Stomach (tissue), 19 donors: ENCODE measurements at places on chromosomes 11 and 22.

GRCh38 chr11:77959434-77959833, 35.0 kb downstream of the INTS4 start:
- no peak for DNase-seq

DNA sequence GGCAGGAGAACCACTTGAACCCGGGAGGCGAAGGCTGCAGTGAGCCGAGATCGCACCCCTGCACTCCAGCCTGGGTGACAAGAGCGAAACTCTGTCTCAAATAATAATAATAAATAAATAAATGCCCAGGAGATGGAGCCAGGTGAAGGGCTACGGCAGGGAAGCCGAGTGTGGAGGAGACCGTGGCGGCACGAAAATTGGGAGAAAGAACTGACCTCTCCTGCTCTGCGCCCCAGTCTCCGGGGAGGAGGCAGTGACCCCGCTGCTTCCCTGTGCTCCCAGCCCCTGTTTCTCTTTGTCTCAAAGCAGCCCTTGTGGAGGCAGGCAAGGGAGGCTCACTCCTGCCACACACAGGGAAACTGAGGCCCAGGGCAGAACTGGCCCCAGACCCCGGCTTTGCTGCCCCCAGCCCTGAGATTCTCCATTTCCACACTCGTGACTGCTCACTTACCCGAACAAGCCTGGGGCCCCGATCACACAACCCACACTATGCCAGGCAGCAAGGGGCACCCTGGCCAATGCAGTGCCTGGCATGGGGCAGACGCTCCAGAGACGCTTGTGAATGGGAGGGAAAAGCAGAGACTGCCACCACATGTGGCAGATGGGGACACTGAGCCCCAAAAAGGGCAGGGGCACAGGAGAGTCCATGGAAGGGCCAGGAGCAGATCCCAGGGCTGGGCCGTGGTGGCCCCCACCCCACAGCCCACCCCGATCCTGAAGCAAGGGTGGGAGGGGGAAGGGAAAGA, 80.4 kb upstream of the PRR5 start:
- DNase-seq: no peak

DNA sequence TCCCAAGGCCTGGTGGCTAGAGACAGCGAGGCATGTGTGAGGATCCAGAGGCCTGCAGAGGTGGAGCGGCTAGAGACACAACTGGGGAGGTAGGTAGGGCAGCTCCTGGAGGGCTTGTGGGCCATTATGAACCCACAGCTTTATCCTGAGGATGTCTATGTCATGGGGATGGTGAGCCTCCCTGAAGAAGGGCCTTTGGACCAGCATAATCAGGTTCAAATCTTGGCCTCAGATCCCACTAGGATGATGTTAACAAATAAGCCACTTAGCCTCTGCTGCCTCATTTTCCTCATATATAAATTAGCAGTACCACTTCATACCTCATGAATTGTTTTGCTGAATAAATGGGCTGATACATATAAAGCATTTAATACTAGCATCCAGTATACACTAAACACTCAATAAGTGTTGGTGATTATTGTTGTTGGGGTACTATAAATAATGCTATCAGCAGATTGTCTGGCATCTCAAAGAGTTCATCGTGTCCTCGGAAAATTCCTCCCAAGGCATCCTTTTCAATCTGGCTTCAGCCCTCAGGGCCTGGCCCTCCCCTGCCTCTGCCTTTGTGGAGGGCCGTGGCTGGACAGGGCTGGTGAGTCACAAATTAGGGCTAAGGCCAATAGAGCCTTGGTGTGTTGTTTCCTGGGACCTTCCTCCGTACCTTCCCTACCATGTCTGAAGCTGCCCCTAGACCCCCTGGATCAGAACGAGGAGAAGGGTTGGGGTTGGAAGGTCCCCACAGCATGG, 30.9 kb upstream of the LRRC32 start:
- DNase-seq: no peak

- DNase-seq: no peak
Observed at GRCh38 chr11:70468256-70469195, 70.2 kb downstream of the CTTN start.

GRCh38 chr11:131758726-131759125, 388.3 kb downstream of the NTM start:
- no peak for DNase-seq

- no peak for DNase-seq
Observed at GRCh38 chr11:15318814-15319213, 204.1 kb downstream of the INSC start.

GRCh38 chr11:45751430-45751829, 53.5 kb upstream of the SLC35C1 start:
- DNase-seq: no peak

DNA sequence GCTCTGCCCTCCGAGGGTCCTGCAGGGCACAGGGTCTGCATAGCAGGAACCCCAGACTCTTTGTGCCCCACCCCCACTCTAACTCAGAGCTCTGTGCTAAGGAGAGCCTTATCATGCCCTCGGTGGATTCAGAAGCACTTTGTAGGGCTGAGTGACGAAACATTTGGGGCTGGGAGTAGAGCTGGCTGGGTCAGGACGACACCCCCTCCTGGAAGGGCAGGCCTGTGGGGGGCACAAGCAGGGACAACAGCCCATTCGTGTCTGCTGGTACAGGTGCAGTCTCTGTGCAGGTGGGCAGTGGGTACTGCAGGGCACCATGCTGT, 8.9 kb downstream of the APOBEC3A start:
- no peak for DNase-seq

DNA sequence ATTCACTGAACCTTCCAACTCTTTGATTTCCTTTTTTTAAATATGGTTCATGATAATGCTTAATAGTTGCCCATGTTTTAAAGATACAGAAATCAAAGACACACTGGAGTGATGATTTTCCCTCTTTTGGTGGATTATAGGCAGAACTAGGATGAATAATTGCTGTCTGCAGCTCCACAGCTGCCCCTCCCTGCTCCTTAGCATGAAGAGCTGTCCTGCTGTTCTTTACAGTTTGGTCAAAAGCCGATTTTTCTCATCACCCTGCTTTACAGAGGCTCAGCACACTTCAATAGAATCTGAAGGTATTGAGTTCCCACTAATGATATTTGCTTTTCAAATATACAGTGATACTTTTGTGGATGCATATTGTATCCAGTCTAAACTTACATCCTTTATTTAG, 202.6 kb downstream of the AASDHPPT start:
- no peak for DNase-seq

- DNase-seq: no peak
Observed at GRCh38 chr11:1226986-1227550, 4.2 kb downstream of the MUC5B start.

DNA sequence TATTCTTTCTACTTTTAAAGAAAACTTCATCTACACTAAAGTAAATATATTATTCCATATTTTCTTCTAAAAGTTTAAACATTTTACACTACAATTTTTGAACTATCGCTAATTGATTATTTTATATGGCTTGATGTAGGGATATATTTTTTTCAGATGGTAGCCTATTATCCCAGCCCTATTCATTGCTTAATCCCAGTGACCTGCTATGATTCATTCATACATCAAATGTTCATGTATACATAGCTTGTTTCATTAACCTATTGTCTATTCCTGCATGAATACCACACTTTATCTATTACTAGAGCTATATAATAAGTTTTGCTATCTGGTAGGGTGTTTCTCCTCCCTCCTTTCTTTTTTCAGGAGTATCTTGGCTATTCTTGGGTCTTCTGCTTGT, 5.0 kb upstream of the ROBO4 start:
- DNase-seq: no peak

DNA sequence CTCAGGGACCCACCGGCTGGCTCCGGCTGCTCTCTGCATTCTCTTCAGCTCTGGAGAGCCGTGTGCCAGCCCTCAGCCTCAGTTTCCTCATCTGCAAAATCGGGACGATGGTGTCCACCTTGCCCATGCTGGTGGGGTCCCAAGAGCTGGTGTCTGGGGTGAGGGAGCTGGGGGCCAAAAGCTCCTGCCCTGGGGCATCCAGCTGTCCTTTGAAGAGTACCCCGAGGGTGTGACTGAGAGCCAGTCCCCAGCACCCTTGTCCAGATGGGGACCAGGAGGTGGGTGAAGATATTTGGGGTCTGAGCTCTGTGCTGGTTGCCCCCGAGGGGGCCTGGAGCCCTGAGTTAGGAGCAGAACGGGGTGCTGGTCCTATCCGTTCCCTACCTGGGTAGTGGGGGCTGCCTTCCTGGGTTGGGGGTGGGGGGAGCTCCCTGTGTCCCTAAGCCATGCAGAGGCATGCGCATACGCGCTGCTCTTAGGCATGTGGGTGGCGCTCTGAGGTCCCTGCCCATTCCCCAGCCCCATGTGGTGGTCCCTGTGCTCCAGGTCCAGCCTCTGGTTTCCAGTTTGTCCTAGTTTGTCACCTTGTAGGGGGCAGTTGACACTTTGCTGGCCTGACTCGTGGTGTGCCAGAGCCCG, 4.9 kb downstream of the LRP5 start:
- no peak for DNase-seq

DNA sequence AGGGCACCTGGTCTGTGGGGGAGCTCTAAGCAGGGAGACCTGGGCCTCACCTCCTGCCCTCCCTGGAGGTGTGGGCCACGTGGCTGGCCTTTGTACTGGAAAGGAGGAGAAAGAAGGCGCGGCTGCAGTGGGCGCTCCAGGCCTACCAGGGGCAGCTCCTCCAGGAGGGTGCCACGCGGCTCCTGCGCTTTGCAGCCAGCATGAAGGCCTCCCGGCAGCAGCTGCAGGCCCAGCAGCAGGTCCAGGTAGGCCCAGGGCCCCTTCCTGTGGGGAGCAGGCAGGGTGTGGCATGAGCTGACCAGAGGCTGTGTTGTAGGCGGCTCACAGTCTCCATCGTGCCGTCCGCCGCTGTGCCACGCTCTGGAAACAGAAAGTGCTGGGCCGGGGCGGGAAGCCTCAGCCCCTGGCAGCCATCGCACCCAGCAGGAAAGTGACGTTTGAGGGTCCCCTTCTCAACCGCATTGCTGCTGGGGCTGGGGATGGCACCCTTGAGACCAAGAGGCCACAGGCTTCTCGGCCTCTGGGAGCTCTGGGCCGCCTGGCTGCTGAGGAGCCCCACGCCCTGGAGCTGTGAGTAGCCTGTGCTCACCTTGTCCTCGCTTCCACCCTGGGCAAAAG, 48.6 kb downstream of the PISD start:
- no peak for DNase-seq

DNA sequence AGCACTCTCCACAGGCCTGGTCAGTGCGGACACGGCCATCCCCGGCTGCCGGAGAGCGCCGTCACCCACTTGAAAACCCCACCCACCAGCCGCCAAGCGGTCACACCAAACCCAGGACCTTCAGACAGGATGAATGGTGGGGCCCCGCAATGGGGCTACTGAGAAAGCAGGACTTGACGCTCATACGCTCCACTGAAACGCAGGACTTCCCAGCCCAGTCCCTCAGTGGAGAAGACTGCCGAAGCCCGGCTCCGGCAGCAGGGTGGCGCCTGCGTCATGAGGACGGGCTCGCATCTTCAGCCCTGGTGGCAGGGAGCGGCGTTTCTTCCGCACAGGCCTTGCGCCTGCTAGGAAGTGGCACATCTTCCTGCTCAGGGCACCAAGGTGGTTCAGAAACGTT, 15.3 kb upstream of the PHLDA2 start:
- no peak for DNase-seq

- no peak for DNase-seq
Observed at GRCh38 chr22:38739300-38740055, 16.3 kb downstream of the SUN2 start.

GRCh38 chr11:75453916-75454655, 21.1 kb upstream of the KLHL35 start:
- DNase-seq: no peak

DNA sequence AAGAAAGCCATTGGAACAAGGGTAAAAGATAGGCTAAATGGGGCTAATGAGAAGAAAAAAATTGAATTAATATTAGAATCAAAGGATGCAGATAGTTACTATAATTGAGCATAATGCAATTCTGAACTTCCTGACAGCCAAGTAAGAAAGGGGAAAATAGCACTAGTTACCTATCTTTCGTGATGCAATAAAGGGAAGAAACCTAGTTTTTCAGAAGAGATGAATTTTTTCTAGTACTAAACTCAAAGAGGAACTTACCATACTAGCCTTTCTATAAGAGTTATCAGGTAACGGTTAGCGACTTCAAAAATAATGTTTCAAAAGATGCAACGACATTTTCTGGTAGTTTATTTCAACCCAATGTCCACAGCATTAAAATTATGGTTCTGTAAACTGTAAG, 8.8 kb upstream of the WT1 start:
- no peak for DNase-seq

DNA sequence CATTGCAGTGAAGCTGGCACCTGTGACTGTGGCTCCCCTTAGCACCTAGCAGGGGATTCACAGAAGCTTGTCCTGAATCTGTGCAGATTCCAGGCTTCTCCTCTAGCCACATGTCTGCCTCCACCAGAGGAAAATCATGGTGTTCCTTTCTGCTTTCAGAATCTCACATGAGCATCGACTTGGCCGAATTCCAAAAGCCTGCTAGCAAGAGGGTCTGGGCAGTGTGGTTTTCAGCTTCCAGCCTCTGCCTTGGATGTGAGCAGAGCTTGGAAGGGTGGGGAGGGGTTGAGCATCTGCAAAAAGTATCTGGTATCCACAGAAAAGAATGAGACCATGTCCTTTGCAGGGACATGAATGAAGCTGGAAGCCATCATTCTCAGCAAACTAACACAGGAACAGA, 911.1 kb downstream of the TBC1D22A start:
- DNase-seq: no peak

- no peak for DNase-seq
Observed at GRCh38 chr11:128158860-128159259, 428.5 kb downstream of the ETS1 start.

- DNase-seq: no peak
Observed at GRCh38 chr22:31871480-31871879, 72.9 kb upstream of the YWHAH start.

- DNase-seq: no peak
Observed at GRCh38 chr11:10984250-10984649, 126.4 kb upstream of the ZBED5 start.

GRCh38 chr11:5983443-5983842, 3.3 kb downstream of the OR52L1 start:
- no peak for DNase-seq

DNA sequence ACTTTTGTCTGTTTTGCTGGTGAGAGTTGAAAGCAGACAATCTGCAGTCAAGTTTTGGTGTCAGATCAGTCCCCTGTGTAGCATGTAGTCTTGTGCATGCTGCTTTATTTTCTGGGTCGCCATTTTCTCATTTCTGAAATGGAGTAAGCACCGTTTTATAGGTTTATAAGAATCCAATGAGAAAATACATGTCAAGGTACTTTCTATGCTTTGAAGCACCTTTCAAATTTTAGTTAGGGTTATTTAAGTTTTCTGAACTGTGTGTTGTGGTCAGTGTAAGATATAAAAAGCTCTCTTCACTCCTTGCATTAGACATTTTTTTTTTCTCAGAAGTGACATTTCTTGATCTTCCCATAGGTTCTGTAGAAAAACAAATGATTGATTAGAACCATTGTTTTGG, 283.2 kb downstream of the ETS1 start:
- DNase-seq: no peak

- DNase-seq: peak; percentile 90
Observed at GRCh38 chr11:130431331-130431773, 2.9 kb upstream of the ADAMTS8 start.

GRCh38 chr22:38065539-38065938, 8.3 kb downstream of the PICK1 start:
- no peak for DNase-seq

GRCh38 chr11:119907878-119908572, 179.0 kb upstream of the NECTIN1 start:
- DNase-seq: no peak
